ENCODE measurements at places on chromosomes 7 and 10.

GRCh38 chr7:44565795-44566559 lies 7.7 kb downstream of the DDX56 start:
- DNase-seq: no peak

DNA sequence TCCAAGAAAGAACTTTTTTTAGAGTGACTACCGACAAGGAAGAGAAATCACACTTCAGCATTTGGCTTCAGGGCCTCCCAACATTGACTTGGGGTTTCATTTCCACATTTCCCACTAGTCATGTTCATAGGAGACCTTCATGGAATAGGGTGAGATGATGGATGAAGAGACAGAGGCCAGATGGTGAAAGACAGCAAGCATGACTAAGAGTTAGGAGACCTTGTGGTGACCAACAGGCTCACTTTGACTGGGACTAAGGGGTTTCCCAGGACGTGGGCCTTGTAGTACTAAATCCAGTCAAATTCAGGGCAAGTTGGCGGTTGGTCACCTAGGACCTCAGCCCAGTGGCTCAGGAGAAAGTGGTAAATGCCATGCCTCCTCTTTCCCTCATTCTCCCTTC lies 3.0 kb upstream of the GIMAP5 start:
- peak; percentile 85 for DNase-seq

DNA sequence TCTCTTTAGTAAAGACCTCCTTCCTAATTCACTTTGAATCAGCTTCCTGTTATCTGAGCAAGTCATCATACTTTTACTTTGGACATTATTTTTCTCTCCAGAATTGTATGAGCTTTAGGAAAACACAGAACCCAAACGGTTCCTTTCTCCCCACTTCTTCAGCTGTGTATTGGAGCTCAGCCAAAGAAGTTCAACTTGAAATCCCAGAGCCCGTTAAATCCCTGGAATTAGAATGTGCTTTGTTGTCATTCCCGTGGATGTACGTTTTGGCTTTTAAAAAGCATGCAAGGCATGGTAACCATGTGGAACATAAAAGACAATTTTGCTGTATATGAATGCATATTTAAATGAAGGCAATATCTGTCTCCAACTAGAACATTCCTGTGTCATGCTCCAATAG lies 46.6 kb downstream of the AGMO start:
- DNase-seq: no peak

GRCh38 chr7:90804370-90804769 lies 208.2 kb downstream of the CDK14 start:
- no peak for DNase-seq

DNA sequence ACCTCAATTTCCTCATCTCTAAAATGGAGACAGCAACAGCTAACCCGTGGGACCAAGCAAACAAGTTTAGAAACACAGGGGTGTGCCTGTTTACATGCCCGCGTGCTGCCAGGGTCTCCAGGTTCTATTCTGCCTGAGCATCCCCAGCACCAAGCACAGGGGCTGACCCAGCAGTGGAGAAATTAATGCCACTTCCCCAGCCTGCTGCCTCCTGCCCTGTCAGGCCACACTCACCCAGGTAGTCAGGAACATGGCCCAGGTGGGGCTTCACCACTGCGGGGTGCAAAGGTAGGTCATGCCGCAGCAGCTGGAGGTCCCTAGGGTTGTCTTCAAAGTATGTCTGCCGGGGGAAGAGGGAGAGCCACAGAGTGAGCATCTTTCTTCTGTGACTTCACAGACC lies 5.8 kb downstream of the DDX56 start:
- no peak for DNase-seq

Measured in suppressor macrophage treated with lipopolysaccharide for 4 hours (primary cell).